ENCODE measurements at places on chromosomes 16 and 17.
A peak's percentile ranks its signal among the peaks of the same experiment; 100 is the strongest.

DNA sequence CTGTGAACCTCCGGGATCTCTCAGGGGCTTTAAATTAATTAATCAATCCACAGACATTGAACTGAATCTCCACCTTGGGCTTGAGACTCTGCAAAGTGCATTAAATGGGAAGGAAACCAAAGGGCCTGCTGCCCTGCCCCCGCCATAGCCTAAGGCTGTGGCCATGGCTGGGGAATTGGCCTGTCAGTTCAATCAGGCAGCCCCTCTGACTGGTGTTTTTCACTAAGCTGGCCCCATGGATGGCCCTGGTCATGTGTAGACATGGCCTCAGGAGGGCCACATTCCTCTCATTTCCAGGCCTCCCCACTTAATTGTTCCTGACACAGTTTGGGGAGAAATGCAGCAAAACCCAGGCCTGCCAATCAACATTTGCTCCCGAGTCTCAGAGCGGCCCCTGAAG lies 499.8 kb downstream of the WWOX start:
- no peak for DNase-seq

DNA sequence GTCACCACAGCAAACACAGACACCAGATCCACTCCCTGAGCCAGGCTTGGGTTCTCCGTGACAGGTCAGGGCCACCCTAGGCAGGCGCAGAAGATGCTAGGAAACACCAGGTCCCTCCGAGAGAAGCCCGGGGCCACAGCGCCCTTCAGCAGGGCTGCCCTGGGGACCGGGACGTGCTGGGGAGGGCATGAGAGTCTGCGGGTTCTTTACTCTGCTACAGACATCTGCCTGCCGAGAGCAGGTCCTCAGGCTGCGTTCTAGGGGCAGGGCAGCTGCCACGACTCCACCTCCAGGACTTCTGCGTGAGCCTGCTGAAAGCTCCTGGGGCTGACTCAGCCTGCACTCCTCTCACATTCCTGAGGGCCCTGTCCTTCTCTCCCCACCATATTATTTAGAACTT lies 11.4 kb downstream of the MYLK3 start:
- DNase-seq, result no peak

GRCh38 chr17:4533523-4534504 lies 21.4 kb downstream of the MYBBP1A start:
- no peak for DNase-seq

GRCh38 chr17:56851008-56851407 lies 17.1 kb downstream of the DGKE start:
- DNase-seq, result no peak

GRCh38 chr17:70119983-70120382 lies 45.0 kb downstream of the KCNJ16 start:
- no peak for DNase-seq

DNA sequence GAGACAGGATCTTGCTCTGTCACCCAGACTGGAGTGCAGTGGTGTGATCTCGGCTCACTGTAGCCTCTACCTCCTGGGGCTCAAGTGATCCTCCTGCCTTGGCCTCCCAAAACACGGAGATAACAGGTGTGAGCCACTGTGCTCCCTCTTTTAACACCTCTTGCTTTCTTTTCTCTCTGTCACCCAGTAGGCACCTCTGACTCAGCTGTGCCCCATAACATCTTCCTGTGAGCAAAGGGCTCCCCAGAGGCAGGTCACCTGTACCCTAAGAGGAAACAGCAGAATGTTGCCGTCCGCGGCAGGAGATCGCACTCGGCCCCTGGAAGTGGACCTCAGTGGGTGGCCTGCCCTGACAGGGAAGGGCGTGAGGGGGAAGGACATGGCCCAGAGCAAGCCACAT lies 918 bp upstream of the NLRC3 start:
- no peak for DNase-seq

- no peak for DNase-seq
These were observed 135.6 kb downstream of the AATF start for GRCh38 chr17:37084372-37084771.

DNA sequence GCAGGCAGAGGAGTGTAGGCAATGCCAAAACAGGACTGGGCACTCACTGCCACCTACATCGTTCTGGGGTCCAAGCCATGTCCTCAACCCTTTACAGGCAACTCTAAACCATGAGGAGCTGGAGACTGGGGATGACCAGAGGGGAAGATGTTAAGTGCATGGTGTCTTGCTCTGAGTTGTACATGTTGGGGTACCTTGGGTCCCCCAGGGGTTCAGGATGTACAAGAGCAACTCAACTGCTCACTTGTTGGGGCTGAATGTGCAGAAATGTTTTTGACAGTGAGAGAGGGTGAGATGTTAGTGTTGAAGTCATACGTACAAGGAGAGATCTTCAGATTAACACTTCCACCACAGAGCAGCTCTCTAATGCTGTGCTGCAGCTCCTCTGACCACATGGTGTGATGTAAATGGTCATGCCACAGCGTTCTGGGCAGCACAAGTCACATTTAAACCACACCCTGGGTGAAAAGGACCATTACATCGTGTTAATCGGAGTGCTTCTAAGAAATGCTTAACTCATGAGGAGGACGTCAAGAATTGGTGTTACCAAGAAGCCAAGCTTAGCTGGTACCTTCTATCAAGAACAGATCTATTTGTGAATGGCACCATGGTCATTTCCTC lies 2.4 kb downstream of the CCL18 start:
- no peak for DNase-seq

- no peak for DNase-seq
These were observed 74.3 kb downstream of the TIMM22 start for GRCh38 chr17:1071103-1071825.

DNA sequence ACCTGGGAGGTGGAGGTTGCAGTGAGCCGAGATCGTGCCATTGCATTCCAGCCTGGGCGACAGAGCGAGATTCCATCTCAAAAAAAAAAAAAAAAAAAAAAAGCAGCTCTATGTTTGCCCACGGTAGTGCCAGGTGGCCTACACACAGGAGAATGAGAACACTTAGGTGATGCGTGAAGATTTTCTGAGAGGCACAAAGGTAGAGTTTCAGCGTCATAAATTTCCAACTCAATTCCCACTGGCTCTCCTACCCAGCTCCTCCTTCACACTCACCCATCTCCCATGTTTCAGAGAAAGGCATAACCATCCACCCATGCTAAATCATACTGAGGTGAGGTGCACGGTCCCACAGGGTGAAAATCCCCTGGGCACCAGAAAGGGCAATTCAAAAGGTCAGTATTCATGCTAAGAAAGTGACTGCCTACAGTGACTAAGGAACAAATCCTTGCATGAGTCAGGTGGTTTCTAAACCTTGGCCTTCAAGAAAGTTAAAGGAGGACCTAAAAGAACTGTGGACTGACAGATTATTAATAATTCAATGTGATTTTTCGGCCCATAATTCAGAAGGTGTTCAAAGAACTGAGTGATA lies 4.8 kb downstream of the DCAKD start:
- DNase-seq, result no peak

DNA sequence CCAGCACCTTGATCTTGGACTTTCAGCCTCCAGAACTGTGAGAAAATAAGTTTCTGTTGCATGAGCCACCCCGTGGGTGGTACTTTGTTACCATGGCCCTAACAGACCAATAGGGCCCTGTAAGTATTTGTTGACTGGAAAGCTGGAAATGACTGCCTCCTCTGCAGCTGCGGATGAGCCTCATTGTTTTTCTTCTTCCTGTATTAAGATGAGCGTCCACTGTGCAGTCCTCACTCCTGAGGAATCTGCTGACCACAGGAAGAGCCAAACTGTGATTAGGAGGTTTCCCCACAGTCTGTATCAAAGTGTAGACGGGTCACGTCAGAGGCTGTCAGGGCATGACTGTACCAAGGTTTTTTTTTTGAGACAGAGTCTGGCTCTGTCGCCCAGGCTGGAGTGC lies 12.2 kb upstream of the AKTIP start:
- DNase-seq, result no peak

GRCh38 chr17:31907342-31907962 lies 5.9 kb upstream of the UTP6 start:
- peak; percentile 8 for DNase-seq

GRCh38 chr16:57258226-57258909 lies 13.3 kb downstream of the ARL2BP start:
- DNase-seq, result no peak

Data from NCI-H1092 treated with DMSO at 0.1 percent for 48 hours (cell line).